ENCODE measurements at places on chromosomes 3 and 15.

- no peak for DNase-seq
Measured at GRCh38 chr3:49533786-49534519, 20.3 kb upstream of the BSN start.

- no peak for DNase-seq
Measured at GRCh38 chr3:178169421-178169820, 366.8 kb upstream of the KCNMB2 start.

- DNase-seq = no peak
Measured at GRCh38 chr15:57109005-57109404, 190.6 kb downstream of the TCF12 start.

GRCh38 chr3:191420771-191421170, 40.2 kb upstream of the PYDC2 start:
- DNase-seq = no peak

DNA sequence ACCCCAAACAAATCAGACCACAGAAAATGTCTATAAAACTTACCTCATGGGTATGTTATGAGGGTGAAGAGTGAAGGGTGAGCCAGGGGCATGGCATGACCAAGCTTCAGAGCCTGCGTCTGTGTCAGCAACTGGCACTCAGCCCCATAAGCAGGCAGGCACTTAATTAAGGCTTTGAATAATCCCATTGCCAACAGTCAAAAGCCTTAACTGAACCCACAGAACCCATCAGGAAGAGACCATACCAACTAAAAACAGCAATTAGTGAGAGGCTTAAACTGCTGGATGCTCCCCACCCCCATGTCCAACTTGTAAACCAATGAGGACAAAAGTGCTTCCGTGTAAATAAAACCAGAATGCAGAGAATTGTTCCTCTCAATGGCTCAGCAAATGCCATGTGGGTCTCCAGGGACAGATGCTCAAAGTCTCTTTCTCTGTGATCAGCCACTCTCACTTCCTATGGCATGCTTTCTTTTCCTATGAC, 126.0 kb downstream of the MYLK start:
- no peak for DNase-seq

DNA sequence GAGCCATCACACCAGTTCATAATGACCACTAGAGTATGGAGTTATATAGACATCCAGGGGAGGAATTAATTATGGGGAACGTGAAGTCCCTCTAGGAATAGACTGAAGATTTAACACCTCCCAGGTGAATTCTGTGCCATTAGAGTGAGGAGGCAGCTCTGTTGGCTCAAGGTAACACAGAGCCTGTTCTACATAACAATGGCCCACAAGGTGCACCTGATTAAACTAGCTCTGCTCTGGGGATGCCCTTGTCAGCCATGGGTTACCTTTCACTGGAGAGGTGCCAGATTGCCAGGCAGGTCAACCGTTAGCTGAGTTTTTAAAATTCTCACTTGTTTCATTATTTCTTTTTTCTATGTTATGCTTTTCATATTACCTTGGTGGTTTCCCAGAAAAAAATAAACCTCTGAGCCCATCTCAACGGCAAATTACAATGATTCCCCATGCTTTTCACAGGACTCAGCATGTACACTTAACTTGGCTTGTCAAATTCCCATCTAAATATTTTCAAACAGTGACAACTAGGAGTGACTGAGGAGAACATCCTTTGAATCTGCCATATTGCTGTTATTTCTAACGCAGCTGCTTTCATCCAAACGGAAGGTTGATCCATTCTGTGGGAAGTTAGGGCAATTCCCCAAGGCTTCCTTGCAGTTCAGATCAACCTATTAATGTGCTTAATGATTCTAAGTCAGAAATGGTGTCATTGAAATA, 512.9 kb downstream of the MCTP2 start:
- DNase-seq = no peak

- no peak for DNase-seq
Measured at GRCh38 chr3:196311-197148, at the start of gene CHL1. Gene CHL1, plus strand, starts transcription at chr3:196763. Its CDS starts 123,014 bp downstream, at chr3:319777.

DNA sequence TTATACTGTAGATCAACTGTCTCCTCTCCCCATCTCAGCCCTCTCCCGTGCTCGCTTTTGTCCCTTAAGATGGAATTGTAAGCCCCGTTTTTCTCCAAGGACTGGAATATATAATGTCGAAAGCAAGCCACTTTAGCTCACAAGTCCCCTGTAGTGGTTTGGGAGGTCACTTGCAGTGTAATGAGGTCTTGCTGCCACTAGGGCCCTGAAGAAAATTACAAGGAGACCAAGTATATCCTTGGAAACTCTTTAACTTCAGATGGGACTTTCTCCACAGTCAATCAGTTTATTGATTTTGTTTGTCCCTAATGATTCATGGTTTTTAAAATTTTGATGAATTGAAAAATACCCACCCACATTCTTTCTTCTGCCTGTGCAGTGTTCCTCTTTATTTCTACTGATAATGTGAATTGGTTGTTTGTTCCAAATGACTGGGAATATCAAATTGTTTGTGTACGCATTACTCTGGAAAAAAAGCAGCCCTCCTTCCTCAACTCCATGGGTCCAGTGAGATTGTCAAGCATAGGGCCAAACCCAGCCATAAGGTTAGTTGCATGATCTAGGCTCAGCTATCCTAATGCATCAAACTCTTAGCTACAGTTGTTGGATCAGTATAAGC, 294.8 kb downstream of the MCTP2 start:
- DNase-seq = no peak

DNA sequence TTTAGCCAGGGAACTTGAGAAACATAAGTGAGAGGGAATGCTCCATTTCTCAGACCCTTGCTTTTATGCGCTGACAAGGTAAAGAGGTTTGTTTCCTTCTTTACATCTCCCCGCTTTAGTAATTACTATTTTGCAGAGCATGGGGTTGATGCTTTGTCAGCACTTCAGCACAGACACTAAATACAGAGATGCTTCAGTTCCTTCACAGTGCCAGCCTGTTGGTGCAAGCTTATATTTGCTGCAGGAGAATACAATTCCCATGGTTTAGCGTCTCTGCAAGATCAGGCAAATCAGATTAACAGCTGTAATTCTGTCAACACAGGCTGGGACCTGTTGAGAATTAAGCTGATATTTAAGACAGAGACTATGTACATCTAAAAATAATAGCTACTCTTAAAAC, 2.9 kb downstream of the FMN1 start:
- no peak for DNase-seq

DNA sequence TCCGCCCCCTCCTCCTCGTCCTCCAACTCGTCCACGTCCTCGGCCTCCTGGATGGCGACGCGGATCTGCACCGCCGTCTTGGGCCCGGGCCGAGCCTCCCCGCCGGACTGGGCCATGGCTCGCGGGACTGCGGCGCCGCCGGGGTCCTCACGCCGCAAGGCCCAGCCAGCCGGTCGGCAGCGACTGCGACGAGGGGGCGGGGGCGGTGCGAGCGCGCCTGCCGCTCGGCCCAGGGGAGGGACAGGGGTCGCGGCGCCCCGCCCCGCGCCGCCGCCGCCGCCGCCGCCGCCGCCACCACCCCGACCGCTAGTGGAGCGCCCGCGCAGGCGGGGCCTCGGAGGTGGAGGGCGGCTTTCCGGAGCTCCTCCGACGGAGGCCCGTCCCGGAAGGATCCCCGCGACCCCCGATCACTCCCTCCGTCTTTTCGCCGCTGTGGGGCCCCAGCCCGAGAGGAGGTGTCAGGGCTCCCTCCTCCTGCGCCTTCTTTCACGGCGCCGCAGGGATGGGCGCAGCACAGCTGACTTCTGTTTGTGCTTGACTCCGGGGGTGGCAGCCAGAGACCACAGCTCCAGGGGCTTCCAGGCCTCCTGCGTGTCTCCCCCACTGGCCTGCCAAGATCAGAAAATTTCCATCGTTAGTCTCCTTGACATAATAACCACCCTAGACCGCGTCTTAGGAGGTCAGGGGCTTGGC, at the start of gene LARP6:
LARP6 (minus strand) TSS at position 185 of the 693 bp plus-strand sequence; CDS start at position 116, 69 bp downstream.
- no peak for DNase-seq

Measured in effector memory CD4-positive, alpha-beta T cell (primary cell).